Left kidney (tissue), 8 donors: ENCODE measurements at places on chromosomes 4 and X. TPM values are rescaled to one million over a fixed set of nuclear protein-coding genes. Genes with fewer than 3 reads are reported as not detected.

DNA sequence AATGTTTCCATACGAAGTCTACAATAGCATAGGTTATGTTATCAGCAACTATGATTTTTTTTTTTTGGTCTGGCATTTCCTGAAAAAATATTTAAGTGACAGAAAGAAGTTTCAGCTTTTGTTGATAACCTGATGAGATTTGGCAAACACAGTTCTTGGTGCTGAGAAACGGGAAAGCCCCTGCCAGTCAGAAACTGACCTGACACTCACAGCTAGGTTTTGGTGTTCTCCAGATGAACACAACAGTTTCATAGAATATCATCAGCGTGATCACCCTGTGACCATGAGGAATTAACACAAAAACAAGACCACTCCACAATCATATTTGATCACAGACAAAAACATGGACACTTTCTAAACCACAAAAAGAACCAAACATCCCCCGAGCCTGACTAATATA is 152.5 kb upstream of the DCAF8L1 start:
- no peak for DNase-seq

DNA sequence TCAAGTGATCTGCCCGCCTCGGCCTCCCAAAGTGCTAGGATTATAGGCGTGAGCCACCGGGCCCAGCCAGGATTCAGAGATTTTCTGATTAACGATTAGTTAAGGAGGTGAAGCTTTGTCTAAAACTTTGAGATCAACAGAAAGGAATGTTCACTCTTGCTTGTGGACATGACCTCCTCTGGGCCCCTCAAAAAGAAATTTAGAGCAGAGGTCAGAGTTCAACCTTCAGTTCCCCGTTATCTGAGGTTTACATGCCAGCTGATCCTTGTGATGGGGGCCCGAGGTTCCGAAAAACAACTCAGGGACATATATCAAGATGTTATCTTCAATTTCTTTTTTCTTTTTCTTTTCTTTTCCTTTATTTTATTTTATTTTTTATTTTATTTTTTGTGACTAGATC is 54.6 kb downstream of the DDX3X start:
- DNase-seq, result no peak

DNA sequence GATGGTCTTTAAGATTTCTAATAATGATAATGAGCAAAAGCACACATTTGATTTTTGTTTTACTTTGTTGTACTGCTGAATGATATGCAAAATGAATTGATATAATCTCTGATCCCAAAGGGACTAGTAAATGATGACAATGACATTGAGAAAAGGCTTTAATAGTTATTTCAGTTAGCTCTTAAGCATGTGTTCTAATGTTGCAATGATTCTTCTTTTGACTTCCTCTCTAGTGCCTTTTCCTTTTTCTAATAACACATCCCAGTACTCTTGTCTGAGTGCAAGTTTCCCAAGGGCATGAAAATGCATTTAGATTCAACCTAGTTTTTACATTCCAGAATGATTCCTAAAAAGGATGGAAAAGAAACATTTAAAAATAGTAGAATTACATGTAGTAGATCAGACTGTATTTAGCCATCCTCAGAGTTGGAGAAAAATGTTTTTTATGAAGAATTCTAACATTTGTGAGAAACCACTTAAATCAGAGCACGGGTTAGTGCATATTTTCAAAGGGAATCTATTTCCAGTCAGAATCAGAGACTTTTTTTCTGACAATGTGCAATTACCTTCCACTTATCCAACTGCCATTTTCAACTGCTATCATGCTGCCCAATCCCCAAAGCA is 508.8 kb downstream of the C4orf33 start:
- DNase-seq, result no peak

GRCh38 chrX:96424007-96424406 is 260.6 kb upstream of the DIAPH2 start:
- no peak for DNase-seq

DNA sequence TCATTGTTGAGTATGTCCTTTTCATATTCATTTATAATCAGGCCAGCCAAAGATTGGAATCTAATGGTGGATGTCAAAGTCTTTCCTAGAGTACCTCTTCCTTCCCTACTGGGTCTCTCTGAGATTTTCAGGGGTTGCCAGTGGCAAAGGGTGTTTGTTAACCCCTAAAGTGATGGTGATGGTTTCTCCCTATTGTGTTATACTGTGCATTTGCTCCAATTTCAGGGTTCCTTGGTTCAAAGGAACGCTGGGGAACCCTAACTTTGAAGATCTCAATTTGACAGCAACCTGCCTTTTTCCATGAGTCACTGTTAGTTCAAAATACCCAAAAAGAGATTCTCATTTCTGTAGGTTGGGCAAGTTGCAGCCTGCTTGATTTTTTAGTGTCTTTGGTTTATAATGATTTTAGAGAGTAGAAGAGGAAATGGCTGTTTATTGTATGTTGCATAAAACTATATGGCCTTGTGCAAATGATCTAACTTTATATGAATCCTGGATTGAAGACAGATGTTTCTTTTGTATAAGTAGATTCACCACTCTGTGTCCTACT is 23.0 kb downstream of the GAB1 start:
- DNase-seq, result no peak

DNA sequence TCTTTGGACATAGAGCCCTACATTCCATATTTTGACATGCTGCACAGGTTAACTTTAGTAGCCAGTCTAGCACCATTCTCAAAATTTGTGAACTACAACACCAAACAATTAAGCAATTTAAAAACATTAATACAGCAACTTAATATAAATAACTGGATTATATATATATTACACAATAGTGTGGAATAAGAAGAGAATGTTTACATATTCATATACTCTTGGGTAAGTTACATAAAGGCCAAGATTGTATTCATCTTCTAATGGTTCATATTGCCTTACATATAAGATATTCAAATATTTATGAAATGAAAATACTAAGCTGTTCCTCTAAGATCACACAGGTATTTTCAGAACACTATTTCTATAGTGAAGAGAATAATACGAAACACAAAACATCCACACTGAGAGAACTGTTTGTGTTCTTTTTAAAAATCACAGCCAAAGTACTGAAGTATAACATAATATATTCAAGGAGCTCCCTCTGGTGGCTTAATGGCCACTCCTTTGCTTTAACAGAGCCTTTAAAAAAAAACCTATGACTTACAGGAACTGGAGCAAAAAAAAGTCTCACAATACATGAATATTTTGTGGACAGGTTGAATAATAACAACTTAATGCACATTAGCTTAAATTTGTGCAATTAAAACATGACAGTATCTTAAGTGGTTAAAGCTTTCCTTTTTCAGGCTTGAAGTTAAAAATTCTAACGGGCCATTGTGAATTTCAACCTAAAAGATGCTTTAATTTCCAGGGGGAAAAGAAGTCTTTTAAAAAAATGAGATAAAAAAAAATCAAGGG is 46.2 kb downstream of the NEK1 start:
- DNase-seq, result peak; percentile 70

- no peak for DNase-seq
These were observed 32.7 kb upstream of the JADE1 start for GRCh38 chr4:128776794-128777216.

DNA sequence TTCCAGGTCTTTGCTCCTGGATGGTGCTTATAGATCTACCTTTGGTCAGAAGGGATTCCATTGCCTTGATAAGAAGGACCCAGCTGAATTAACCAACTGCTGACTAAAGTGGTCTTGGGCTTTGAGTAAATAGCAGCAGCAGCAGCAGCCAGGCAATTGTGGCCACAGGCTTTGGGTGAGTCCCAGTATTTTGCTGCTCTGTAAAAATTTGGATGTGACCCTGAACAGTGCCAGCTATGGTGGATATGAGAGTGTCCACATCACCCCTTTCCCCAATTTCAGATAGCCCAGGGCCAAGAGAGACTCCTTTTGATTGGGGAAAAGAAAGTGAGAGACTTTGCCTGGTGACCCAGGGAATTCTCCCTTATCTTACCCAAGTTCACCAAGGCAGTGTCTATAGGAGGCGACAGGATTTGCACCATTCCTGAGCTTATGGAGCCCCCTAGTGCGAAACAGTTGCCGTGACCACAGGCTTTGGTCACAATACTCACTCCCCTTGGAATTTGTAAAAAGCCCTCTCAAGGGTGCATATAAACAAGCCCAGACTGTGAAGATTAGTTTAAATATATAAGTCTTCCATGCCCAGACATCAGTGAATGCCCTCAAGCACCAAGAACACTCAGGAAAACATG is 518.0 kb downstream of the TMA16 start:
- DNase-seq, result peak; percentile 25

DNA sequence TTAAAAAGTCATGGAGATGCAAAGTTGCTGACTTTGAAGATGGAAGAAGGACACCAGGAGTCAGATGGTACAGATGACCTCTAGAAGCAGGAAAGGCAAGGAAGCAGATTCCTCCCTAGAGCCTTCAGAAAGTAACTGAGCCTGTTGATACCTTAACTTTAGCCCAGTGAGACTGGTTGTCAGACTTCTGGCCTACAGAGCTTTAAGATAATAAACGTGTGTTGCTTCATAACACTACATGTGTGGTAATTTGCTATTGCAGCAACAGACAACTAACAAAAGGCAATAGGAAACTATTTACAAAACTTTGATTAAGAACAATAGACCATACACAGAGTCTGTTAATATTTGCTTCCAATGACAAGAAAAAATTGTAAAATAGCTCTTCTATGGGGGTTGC is 102.0 kb upstream of the USP38 start:
- DNase-seq, result no peak

DNA sequence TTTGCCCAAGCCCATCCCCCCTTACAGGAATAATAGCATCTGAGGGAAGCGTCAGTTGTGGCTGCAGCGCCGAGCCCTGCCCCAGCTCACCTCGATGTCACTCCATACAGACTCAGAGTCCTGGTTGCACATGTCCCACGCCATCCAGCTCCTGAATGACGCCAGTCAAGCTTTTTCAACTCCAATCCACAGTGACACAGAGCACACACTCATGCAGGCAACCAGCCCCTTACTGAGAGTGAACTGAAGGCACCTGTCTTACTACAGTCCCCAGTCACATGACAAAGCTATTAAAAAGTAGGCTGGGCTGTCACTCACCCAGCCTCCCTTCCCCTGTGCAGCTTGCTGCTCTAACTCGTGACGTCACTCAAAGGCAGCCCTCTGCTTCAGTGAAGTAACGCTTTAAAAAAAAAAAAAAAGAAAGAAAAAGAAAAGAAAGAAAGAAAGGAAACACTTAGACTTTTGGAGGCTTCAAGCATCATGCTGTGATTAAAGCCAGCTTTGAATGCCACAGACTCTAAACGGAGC is at the start of gene PPARGC1A:
Gene PPARGC1A (minus strand): TSS at position 234 of the 528 bp plus-strand sequence. CDS start 90 bp downstream, at position 144.
- DNase-seq, result peak; percentile 79

DNA sequence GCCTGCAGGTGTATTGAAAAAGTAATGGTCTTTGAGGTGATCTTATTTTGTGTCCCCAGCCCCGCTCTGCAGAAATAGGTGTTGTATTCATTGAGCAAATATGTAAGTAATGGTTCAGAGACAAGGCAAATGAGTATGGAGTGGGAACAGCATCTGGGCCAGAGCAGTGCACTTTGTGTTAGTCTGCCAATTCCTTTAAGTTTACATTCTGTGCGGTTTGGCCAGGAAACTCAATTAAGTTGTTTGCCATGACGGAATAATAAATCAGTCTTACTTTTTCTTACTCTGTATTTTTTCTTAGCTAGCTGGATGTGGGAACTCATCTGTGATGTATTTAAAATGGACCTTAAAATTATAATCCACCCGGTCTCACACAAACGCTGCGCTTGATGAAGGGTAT is 12.6 kb downstream of the DCLK2 start:
- no peak for DNase-seq

DNA sequence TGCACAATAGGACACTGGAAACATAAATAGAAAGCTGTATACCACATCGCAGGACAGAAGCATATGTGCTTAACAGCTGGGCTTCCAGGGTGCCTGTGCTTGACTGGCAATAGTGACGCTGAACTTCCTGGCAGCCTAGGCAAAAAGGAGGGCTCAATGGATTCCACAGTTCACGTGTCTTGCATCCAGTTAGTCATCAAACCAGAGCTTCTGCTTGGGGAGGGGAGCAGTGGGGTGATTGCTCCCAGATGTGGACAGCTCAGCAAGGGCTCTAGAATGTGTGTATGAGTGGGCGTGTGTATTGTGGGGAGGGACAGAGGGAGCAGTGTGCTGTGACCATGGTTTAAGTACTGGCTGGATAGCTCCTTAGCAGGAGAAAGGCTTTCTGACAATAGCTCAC is 2.3 kb downstream of the PRRG3 start:
- no peak for DNase-seq

CENPI gene
- 13.9 TPM for polyA plus RNA-seq

NOX1 gene
- polyA plus RNA-seq, result 0.93 TPM

TLR6 gene
- polyA plus RNA-seq, result 1.0 TPM

USP17L11 gene
- not detected for polyA plus RNA-seq

WDR17 gene
- polyA plus RNA-seq, result 16.2 TPM

PCDH18 gene
- 167 TPM for polyA plus RNA-seq
